ENCODE measurements at places on chromosomes 4 and X.

- no peak for DNase-seq
Observed at GRCh38 chr4:14400307-14400706, 602.0 kb upstream of the CPEB2 start.

GRCh38 chr4:143251348-143251747 lies 66.6 kb downstream of the USP38 start:
- DNase-seq: no peak

- DNase-seq: no peak
Observed at GRCh38 chr4:153206534-153206933, 2.3 kb downstream of the TRIM2 start.

DNA sequence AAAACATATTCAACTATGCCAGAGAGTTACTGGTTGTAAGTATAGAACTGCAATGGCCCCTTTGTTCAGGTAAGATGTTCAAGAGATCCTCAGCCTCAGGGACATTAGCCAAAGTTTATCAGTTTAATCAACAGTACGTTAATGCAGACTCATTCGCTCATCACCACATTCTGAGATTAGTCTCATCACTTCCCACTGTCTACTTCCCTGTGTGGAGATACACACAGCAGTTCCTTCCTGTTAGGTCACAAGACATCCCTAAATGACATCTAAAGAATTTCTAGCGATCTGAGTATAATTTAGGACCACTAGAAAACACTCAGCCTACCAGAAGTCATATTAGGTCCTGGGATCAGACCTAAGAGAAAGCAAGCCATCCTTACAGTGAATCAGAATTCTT lies 10.4 kb downstream of the SLC10A7 start:
- DNase-seq: no peak

- no peak for DNase-seq
Observed at GRCh38 chr4:75742451-75742850, 18.1 kb downstream of the USO1 start.

- DNase-seq: no peak
Observed at GRCh38 chr4:112196461-112196860, 35.1 kb upstream of the AP1AR start.

DNA sequence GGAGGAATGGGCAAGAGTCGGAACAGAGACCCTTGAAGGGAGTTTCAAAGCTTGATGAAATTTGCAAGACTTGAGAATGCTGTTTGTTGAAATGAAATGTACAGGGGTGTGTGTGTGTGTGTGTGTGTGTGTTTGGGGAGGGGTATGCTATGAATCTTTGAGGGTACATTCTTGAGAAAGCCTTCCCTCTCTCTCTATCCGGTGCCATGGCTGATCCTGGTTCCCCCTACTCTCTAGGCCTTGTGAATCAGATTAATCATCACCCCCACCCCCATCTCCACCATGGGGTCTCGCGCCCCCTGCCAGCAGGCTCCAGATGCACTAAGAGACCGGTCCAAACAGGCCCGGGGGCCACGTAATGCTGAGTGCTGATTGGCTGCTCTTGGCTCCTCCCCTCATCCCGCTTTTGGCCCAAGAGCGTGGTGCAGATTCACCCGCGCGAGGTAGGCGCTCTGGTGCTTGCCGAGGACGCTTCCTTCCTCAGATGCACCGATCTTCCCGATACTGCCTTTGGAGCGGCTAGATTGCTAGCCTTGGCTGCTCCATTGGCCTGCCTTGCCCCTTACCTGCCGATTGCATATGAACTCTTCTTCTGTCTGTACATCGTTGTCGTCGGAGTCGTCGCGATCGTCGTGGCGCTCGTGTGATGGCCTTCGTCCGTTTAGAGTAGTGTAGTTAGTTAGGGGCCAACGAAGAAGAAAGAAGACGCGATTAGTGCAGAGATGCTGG lies at the start of gene HTR2C:
HTR2C (plus strand) TSS at position 441 of the 729 bp plus-strand sequence. CDS start 142,851 bp downstream, outside the sequence.
- DNase-seq: no peak

DNA sequence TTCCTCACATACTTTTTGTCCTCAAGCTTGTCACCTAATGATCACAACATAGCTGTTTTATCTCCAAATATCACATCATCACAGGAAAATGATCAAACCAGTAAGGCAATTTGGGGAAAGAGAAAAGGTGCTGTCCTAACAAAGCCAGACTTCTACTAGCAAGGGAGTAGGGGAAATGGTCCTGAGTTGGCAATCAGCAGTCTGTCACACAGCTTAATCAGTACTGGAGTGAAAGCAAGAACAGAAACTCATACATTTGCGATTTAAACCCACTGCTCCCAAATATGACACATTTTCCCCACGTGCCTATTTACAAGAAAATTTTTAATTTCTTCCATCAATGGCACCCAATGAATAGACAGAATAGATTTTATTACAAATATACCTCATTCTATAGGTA lies 546.8 kb upstream of the FMR1 start:
- DNase-seq: no peak
